ENCODE measurements at places on chromosomes 5 and 9.

- DNase-seq: no peak
These were observed 1.7 kb downstream of the PTAR1 start for GRCh38 chr9:69757996-69758675.

DNA sequence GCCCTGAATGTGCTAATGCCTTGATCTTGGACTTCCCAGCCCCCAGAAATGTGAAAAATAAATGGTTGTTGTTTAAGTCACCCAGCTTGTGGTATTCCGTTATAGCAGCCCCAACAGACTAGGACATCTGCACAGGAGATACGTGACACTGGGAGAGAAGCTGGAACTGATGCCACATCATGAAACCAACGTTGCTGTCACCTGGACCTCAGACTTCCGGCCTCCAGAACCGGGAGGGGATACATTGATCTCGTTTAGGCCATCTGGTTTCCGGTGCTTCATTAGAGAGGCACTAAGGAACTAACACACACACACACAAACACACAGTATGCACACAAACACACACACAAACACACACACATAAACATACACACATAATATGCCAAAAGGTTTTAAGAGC is 75.0 kb upstream of the ICE1 start:
- no peak for DNase-seq

DNA sequence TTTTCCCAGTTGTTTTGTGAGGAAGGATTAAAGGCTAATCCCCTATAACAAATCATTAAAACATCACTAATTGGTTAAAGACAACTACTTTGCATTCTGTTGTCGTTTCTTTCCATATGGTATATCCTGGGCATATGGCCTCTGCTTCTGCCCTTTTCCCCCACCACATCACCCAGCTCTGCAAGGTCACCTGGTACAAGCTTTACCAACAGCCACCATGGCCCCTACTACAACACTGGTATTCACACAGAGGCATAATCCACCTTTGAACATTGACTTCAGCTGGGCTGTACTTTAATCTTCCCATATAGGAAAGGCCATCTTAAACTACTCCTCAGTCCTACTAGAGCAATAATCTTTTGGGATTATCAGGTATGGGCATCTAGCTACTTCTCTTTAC is 866.1 kb downstream of the TLE4 start:
- no peak for DNase-seq

GRCh38 chr5:121378046-121378445 is 473.6 kb upstream of the FTMT start:
- no peak for DNase-seq

DNA sequence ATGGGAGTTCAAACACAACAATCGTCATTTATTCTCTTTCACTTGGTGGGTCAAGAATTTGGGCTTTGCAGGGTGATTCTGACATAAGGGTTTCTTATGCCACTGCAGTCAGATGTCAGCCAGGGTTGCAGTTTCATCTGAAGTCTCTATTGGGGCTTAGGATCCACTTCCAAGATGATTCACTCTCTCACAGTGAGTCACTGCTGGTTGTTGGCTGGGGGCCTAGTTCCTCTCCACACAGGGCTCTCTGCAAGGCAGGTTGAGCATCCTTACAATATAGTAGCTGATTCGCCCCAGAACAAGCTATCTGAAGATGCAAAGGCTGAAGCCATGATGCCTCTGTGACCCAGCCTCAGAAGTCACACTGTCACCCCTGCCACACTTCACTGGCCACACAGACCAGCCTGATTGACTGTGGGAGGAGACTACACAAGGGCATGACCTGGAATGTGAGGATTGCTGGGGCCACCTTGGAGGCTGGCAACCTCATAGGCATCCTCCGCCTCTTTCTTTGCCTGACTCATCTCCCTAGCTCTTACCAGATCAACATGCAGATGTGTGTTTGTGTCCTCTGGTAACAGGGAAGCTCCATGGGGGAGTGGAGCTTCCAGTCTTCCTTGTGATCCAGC is 4.5 kb upstream of the CARD19 start:
- no peak for DNase-seq

DNA sequence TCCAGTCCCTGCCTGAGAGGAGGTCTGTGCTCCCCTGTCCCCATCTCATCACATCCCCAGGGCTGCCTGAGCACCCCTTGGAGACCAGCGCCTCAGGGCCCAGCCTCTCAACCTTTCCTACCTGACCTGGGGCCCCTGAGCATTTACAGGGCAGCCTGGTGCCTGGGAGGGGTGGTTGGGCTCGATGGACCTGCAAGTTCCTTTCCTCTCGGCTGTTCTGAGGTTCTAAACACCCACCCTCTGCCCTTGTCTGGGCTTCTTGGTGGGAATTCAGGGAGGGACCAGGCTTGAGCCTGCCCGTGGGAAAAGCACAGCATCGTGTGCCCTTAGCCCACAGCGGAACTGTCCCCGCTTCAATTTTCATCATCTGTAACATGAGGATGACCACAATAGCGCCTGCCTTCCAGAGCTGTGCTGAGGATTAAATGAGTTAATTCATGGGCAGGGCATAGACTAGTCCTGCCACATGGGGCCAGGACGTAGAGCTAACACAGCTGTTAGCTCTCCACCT is 91.0 kb upstream of the SH3PXD2B start:
- no peak for DNase-seq

DNA sequence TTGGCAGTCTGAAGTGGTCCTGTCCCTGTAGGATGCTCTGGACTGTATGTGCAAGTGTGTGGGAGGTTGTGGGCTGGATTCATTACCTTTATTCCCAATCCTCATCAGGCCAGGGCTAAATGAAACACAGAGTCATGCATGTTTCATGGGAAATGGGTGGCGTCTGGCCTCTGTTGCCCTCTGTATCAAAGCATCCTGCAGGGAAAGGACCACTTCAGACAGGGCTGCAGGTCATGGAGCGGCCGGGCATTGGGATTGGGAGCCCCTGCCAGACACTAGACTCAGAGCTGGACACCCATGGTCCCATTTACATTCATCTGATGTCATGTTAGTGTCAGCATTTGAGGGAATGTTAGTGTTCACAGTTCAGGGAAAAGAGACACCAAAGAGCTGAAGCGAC is 53.8 kb downstream of the UBE2QL1 start:
- no peak for DNase-seq

DNA sequence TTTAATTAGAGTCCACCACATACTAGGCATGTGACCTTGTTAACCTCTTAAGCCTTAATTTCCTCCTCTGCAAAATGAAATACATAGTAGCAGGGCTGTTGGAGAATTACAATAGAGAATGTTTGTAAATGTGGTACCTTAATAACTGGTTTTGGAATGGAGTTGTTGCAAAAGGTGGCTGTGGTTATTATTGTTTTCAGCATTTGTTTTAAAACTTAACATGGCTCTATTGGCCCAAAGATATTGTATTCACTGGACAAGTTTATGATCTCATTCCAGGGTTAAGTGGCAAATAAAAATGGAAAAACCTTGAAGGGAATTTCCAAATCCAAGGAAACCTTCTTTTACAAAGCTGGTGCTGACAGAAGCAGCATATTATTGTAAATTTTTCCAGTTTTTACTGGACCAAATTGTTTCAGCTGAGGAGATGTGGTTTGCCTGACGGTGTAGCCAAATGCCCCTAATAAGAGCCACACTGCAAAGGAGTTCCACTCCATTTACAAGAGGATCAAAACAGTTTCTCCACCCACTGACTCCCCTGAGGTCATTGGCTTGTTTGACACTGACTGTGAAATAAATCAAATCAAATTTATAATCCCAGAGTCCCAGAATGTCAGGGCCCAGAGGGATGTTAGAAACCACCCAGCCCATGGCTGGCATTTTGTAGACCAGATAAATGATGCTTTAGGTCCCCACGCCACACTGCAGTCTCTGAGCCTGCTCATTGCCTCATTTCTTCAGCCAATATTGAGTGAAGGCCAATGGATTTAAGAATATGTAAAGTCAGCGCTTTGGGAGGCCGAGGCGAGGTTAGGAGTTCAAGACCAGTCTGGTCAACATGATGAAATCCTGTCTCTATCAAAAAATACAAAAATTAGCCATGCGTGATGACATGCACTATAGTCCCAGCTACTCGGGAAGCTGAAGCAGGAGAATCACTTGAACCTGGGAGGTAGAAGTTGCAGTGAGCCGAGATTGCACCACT is 45.2 kb downstream of the ADRA1B start:
- DNase-seq: no peak

GRCh38 chr9:4206718-4207117 is 93.2 kb downstream of the GLIS3 start:
- no peak for DNase-seq

- DNase-seq: no peak
These were observed 18.8 kb downstream of the GZMK start for GRCh38 chr5:55042886-55043285.

DNA sequence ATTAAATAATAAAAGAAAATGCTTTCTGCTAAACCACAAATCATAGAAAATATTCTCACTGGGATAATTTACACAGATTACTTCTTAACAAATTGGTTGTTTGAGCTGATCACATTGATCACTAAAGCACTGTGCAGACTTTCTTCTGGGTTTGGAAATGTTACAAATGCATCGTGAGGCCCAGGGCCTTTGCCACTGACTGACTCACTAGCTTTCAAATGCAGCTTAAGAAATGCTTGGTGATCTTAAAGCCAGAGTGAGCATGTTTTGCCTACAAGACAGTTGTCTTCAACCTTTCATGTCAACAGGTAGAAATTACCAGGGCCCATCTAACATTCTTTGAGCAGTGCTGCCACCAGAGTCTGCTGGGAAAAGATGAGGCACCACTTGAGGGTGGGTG is 252.3 kb upstream of the ADRA1B start:
- no peak for DNase-seq

- no peak for DNase-seq
These were observed 221.8 kb downstream of the MEF2C start for GRCh38 chr5:88660947-88661805.

DNA sequence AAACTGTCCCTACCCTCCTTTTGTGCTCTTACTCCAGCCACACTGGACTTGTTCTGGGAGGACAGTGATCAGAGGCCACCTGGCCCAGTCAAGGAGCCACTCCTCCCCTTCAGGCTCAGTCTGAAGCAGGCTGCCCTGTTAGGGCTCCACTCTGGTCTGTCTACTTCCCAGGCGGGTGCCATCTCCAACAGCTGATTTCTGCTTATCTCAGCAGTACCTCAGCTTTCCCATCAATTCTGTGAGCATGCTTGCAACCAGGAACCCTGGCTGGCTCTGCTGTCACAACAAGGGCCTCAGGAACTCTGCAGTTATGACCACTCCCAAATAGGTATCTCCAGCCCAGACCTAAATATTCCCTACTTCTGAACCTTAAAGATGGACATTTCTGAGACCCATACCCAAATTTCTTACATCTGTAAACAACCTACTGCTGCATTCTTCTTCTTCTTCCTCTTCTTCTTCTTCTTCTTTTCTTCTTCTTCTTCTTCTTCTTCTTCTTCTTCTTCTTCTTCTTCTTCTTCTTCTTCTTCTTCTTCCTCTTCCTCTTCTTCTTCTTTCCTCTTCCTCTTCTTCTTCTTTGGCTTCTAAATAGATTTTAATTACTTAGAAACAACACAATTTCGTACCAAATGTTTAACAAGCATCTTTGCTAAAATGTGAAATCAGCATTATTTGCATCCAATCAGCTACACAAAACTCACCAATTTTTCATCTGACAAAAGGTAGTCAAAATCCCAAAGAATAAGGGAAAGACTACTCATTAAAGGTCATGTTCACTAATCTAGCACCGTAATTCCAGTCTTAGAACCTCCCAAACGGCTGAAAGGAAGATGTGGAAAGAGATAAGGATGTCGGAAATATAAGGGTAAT is 13.6 kb upstream of the SLC22A4 start:
- no peak for DNase-seq

- DNase-seq: no peak
These were observed 1211.5 kb upstream of the CDH9 start for GRCh38 chr5:28249771-28250415.

- DNase-seq: no peak
These were observed 14.6 kb upstream of the TNIP1 start for GRCh38 chr5:151095341-151096000.

DNA sequence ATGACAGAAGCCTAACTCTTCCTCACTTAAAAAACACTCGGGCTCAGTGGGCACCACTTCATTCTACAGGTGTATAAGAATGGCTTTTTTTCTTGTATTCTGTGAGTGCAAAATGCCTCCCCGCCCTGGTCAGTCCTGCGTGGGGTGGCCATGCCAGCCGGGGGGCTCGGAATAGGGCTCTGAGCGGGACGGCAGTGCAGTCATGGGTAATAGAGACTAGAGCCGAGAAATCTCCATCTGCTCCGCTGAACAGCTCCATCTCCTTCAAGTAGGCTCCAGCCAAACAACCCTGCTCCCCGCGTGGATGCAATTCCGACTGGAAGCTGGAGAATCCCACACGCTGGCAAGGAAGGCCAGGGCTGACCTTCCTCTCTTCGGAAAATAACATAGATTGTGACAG is 317.0 kb upstream of the IRX4 start:
- no peak for DNase-seq

GRCh38 chr9:128275198-128276007 is at the start of gene GOLGA2:
Gene GOLGA2, minus strand, starts transcription at chr9:128276007. Its CDS starts 31 bp downstream, at chr9:128275976.
- no peak for DNase-seq

DNA sequence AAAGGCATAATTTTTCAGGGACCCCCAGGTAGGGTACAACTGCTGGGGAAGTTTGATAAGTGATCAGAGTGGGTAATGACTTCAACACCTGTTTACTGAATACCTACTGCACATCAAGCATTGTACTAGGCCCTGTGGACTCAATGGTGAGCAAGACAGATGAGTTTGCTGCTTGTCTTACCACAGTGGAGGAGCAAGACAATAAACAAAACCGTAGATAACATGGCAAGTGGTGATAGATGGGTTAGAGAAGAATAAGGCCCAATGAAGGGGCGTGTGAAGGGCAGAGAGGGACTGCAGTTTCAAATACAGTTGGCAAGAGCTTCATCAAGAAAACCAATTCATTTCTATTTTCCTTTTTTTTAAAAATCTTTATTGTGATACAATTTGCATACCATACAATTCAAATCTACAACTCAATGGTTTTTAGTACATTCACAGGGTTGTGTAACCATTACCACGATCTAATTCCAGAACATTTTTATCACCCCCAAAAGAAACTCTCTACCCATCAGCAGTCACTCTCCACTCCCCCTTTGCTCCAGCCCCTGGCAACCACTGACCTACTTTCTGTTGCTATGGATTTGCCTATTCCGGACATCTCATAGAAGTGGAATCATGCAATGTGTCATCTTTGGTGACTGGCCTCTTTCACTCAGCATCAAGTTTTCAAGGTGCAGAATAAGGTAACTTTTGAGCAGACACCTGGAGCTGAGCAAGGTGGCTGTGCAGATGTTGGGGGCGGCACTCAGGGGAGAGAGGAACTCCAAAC is 31.9 kb upstream of the HAND1 start:
- DNase-seq: no peak

DNA sequence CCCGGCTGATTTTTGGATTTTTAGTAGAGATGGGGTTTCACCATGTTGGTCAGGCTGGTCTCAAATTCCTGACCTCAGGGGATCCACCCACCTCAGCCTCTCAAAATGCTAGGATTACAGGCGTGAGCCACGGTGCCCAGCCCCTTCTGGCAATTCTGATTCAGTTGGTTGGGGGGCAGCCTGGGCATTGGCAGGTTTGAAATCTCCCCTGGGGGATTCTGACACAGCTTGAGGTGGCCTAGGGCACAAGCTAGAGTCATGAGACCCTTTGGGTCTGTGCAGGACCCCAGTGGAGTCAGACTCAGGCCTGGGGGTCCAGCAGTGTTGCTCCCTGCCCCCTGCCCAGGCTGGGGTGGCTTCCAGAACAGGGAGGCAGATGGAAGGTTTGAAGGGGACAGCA is 239.8 kb downstream of the PBX3 start:
- DNase-seq: no peak
